Activated T-helper 1 cell treated with Interleukin-2 at 50 U/mL for 16 hours (primary cell): ENCODE measurements at places on chromosomes 16 and 17.

DNA sequence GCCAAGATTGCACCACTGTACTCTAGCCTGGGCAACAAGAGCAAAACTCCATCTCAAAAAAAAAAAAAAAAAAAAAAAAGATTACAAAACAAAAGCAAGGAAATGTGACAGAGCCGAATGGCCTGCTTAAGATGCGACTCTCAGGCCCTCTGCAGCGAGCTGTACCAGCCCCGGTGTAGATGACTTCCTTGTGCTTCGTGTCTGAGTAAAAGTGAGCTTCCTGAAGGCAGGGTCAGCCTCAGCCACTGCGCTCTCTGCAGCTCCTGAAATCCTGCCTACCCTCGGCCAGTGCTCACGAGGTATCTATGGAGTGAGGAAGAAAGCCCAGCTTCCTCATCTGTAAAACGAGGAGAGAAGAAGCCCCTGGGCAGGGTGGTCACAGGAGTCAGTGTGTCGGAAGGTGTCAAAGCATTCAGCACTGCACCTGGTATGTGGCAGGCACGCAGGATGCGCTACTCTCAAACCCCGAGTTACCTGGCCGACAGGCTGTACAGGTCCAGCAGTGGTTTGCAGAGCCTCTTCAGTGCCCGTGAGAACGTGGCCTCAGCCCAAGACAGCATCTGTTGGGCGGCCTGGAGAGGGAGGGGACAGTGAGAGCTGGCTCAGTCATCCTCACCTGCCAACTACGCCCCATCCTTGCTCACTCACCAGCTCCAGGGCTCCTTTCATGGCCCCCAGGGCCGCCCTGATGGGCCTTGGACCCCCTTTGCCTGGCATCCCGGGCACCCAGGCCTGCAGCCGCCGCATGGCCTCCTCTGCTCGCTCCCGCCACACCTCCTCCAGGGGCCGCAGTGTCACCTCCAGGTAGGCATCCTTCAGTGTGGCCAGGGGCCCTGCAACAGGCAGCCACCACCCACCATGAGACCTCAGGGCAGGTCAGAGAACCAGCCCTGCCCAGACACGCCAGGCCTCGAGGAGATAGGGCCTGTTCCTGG, 44.6 kb downstream of the RMI2 start:
- DNase-seq: no peak

DNA sequence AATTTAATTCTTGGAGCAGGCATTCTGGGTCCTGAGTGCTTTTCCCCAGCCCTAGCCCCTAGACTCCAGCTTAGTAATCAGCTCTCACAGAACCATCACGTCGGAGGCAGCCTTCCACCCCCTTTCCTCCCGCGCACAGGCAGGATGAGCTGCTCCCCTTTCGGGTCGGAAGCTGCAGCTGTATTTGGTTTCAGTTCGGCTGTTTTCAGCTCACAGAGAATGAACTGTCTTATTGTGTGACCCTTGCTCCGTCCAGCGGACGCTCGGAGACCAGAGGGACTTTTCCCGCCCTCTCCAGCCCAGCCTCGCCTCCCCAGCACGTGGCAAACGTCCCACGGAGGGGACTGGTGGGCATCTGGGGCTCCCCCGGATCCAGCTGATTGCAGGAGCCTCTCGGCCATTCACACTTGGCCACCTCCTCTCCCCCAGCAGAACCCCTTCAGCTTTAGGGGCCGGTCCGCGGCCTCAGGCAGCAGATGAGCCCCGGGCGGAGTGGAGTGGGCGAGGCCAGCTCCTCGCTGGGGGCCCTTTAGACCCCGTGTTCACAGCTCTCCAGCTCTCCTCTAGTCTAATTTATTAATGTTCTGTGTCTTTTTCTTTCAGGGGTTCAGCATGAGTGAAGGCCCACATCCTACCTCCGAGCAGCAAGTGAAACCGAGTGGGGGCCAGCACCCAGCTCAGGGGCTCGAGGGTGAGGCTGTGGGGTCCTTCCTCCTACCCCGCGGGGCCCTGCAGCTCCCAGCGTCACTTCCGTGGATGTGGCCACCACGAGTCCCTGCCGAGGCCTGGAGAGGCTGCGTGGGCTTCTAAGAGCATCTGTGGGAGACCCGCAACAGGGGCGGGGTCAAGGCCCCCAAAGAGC, 863 bp upstream of the UTS2R start:
- DNase-seq: no peak

DNA sequence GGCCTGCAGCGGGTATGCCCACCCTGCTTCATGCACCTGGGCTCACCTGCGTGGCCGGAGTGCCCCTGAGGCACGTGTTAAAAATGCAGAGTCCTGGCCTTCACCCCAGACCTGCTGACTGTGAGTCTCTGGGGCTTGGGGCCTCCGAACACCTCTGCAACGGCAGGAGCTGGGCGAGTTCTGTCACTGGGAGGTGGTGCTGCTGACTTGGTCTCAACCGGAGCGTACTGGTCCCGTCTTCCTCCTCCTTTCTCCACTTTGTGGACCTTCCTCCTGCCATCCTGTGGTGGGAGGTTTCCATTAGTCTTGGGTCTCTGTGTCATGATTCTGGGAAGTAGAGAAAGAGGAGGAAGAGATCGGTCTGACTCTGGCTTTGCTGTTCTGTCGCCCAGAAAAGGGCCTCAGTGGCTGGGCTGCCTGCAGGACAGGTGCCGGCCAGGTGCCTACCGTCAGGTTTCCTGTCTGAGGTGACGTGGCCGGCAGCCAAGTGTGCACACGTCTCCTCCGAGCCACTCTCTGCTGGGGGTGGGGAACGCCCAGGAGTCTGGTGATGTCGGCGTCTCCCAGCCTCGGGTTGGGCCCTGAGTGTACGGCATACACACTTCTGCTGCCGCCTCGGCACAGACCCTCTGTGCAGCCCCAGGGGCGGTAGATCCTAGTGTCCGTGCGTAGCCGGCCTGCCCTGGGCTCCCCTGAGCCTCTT, 6.9 kb downstream of the TSC2 start:
- DNase-seq: no peak

GRCh38 chr17:14903854-14904253, 361.3 kb downstream of the PMP22 start:
- DNase-seq: no peak

DNA sequence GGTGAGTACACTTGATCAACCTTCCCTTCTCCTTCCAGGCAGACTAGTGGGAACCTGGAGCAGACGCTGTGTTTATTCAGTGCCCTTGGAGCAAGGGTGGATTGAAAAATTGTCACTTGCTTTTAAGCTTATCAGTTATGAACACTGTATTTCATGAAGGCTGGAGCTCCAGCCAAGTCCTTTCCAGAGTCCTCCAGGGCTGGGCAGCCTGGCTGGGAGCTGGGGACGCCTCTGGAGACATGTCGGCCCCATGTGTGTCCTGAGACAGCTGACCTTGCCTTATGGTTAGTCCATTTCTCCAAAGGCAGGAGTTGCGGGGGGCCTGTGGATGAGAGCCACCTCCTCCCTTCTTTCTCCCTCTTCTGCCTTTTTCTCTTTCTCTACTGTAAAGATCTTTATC, 67.0 kb downstream of the RAP1GAP2 start:
- DNase-seq: no peak

DNA sequence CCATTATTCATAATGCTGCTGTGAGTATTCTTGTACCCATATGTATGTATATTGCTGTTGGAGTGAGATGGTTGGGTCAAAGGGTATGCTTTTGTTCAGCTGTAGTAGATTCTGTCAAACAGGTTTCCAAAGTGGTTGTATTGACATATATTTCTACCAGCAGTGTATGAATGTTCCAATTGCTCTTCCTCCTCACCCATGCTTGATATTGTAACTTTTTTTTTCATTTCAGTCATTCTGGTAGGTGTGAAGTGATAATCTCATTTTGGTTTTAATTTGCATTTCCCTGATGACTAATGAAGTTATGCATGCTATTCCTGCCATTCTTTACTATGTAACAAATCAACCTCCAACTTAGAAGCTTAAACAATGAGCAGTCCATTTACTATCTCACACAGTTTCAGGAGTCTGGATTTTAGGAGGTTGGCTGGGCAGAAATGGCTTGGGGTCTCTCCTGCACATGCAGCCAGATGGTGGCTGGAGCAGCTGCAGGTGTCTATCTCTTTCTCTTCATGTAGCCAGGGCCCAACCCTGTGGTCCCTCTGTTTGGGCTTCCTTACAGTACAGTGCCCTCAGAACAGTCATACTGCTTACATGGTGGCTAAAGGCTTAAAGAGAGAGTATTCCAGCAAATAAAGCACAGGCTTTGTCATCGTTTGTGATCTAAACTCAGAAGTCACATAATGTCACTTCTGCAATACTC, 21.2 kb downstream of the ERAL1 start:
- no peak for DNase-seq

DNA sequence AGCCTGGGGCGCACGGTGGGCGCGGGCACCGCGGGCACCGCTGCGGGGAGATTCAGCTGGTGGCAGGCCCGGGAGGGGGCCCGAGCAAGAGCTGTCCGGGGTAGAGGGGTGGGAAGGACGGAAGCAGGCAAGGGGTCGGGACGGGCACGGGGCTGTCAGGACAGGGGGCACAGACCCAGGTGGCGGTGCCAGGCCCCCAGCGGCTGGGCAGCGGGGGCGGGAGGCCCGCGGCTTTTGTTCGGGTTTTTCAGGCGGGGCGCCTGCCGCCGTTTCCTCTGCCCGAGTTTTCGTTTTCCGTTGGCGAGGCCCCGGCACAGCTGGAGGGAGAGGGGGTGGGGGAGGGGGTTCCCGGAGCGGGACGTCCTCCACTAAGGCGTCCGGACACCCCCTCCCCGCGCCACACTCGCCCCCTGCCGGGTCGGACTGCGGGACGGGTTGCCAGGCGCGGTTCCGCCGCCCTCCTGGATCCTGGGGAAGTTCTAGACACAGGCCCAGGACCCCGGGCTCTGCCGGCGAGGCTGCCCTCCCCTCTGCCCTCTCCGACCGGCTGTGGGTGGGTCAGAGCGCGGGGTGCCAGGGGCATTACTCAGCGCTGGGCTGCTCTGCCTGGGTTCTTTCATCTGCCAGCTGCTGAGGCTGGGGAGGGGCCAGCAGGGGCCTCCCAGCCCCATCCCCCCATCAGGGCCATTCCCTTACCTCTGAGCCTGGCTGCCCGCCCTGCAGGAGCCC, 543 bp downstream of the ARHGAP23 start:
- DNase-seq: no peak

- no peak for DNase-seq
These were observed 148.5 kb upstream of the PLCG2 start for GRCh38 chr16:81630635-81631031.

GRCh38 chr17:80539022-80539641, 5.5 kb upstream of the RPTOR start:
- no peak for DNase-seq

DNA sequence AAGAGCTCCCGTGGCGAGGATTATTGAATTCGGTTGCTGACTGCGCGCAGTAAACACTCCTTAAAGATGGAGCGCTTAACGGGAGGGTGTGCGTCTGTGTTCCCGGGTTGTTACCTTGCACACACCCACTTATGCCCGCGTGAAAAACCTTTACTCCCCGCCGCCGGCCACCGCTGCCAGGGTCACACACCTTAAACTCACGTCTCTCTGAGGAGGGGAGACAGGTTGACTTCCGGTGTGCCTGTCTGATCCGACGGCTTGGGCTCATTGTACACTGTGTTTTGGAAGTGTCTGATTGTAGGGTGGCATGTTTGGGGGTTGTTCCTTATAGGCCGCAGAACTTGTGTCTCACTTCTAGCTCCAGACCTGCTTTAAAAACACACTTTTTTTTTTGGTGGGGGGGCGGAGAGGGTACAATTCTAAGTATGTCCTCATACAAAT, 66.8 kb downstream of the KPNA2 start:
- peak; percentile 9 for DNase-seq

DNA sequence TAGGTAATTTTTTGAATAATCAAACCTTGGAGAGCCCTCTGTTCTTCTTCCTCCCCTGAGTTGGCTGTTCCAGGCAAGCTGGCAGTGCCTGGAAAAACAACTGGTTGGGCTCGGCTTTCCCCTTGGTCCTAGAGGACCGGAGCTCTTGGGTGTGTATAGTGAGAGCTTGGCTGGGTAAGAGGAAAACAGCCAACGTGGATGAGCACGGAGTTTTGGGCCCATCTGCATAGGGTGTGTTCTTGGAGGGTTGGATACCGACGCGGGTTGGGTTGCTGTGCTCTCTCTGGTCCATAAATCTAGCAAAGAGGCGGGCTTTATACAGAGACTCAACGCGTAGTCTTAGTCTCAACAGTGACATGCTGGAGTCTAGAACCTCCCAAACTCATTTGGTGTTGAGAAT, 23.2 kb downstream of the ITGB3 start:
- no peak for DNase-seq

GRCh38 chr16:51994597-51994996, 552.3 kb downstream of the TOX3 start:
- no peak for DNase-seq

DNA sequence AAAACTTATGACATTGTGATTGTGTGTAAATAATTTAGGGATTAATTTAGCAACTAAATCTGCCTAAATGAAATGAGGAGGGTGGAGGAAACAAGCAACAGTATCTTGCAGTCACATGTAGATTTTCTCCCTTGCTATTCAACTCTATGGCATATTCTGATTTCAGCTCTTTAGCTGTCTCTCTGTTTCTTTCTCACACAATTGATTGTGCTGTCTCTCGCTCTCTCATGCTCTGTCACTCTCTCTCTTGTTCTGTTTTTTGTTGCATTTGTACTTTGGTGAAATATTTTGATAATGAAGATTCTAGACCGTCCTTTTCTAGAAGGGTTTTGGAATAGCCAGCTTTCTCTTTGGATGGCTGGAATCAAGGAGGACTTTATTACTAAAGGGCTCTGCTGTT, 70.6 kb downstream of the BCAS3 start:
- DNase-seq: no peak

DNA sequence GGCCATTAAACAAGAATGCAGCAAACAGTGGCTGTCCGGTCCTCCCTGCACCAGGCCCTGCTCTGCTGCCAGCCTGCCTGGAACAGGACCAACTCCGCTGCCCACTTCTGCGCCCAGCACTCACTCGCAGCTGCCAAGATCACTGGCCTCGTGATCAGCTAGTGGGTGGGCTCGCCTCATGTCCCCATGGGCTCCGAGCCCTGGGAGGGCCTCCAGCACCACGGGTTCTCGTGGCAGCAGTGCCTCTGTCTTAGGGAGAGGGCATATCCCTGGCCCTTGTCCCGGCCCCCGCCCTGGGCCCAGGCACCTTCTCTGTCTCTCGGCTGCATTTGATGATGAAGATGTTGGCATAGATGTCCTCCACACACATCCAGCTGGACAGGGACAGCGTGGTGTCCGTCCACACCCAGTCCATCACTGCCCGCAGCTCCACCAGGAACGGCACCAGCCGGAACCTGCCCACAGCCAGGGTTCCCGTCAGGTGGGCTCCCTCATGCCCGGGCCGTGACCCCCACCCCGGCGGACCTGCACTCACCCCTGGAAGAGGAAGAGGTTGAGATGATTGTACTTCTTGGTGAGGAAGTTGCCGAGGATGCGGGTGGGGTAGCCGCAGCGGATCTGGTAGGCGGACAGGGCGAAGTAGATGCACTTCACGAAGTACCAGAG, 13.1 kb downstream of the CTU2 start:
- DNase-seq: no peak
